ENCODE measurements at places on chromosomes 2 and 18.

- DNase-seq = no peak
Measured at GRCh38 chr2:234863043-234863934, 88.5 kb upstream of the SH3BP4 start.

- peak; percentile 33 for DNase-seq
Measured at GRCh38 chr2:113965644-113966043, 75.8 kb downstream of the ACTR3 start.

DNA sequence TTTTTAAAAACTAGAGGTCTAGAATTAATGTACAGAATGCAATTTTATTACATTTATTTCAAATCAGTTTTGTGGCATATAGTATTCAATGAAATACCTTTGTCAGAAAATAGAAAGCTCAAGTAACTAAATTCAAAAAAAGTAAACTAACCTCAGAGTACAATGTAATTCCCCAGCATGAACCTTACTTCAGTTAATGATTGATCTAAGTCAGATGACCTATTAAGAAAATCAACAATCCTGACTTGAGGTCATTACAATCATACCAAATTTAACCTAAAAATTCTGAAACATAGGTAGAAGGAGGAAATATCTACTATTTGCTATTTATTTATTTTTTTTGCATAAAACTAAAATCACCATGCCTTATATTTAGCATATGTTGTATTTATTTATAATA, 142.9 kb downstream of the CCDC102B start:
- DNase-seq = no peak

- no peak for DNase-seq
Measured at GRCh38 chr2:20424300-20425290, 22.3 kb upstream of the RHOB start.

DNA sequence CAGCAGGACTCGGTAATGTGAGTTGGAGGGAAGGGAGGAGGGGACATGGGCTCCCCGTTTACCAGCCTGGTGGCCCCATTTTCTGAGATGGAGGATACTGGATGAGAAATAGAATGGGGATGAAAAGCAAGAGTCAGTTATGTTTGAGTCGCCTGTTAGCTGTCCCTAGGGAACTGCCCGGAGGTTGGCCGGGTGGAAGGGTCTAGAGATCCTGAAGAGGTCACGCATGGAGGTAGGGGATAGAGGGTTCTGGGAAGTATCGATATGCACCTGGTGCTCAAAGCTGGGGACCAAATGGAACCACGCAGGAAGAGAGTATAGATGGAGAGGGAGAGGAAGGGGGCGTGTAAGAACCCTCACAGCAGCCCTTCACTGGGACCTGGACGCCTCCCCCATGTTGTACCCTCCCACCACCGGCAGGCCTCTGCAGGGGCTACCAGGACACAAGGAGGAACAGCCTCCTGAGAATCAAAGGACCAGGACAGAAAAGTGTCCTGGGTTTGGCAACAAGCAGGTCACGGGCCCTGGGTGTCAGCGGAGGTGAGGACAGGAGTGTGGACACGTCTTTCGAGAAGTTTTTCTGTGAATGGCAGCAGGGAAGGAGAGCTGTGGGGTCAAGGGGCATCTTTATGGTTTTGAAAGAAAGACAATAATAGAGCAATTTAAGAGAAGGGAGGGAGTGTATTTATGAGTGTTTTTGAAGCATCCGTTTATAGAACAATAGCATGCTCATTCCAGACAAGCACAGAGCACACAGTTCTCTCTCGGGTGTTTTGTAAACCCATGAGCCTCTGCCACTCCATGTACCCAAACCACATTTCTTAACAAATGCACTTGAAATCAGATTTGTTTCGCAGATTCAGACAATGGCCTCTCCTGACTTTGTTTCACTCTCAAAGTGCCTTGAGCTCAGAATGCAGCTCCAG, 132.2 kb downstream of the SMAD7 start:
- DNase-seq = no peak

- peak; percentile 79 for DNase-seq
Measured at GRCh38 chr2:241877989-241878970, 8.8 kb downstream of the RTP5 start.
